Fibroblast of skin of left biceps (primary cell): ENCODE measurements at places on chromosomes 5 and 9.

GRCh38 chr9:35835766-35836165 is 6.7 kb downstream of the TMEM8B start:
- no peak for DNase-seq

DNA sequence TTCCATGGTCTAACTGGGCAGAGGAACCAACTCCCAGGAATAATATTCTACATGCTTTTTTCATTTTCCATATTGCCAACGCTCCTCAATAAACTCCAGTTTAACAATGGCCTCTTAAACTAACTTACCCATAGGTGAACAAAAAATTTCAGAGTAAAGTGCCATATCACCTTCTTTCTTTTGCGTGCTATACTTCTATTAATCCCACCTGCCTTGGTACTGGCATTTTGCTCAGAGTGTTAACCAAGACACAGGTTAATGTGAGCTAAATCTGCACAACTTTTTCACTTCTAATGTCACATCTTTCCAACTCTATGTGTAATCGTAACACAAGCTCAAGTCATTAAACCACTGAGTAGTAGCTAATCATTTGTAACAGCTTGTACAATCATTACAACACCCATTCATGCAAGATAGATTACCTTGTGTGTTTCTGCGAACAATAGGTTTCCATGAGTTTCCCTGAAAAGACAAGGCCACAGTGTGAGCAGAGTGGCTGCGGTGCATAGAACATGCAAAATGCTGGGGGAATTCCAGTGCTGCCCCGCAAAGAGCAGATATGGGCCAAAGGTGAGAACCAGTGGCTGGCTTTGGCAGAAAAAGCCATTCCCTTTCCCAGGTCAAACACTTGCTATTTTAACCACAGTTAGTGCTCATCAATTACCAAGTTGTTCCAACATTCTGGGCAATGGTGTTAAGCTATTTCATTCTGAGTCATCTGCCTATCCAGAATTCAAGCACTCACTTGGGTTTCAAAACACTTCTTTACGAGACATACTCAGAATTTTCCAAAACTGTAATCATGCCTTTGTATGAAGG is 42.8 kb downstream of the TIMD4 start:
- DNase-seq, result no peak

GRCh38 chr5:74200560-74200959 is 440.0 kb downstream of the ENC1 start:
- no peak for DNase-seq

- no peak for DNase-seq
Measured at GRCh38 chr9:82665324-82665723, 397.6 kb downstream of the RASEF start.

GRCh38 chr9:78781681-78782080 is 484.8 kb downstream of the PSAT1 start:
- no peak for DNase-seq

GRCh38 chr5:107794741-107795140 is 124.0 kb upstream of the EFNA5 start:
- no peak for DNase-seq

GRCh38 chr5:170179626-170180025 is 53.2 kb upstream of the C5orf58 start:
- no peak for DNase-seq

DNA sequence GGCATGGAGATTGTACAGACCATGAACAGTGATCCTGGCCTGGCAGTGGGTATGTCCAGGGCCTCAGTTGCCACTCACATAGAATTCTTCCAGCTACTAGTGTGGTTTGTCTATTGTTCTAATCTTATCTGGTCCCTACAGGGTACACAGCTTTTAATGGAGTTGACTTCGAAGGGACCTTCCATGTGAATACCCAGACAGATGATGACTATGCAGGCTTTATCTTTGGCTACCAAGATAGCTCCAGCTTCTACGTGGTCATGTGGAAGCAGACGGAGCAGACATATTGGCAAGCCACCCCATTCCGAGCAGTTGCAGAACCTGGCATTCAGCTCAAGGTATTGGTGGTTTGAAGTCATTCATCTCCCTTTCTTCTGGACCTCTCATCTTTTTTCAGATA is 43.8 kb downstream of the THBS4 start:
- DNase-seq, result no peak

DNA sequence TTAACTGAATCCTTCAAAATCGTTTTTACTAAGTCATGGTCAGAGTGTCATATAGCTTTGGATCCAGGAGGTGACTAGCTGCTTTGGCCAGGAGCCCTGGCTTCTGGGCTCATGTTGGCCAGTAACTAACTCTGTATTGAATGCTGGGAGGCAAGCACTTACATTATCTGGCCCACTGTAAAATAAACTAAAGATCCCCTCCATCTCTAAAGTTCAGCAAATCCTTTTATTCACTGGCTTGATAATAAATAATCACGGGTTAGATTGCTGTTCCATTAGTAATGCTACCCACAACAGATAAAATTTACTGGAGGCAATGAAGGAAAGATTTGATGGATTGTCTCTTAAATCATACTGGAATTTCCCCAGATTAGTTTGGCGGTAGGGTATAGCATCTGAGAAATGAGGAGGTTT is 382.2 kb upstream of the TLE4 start:
- DNase-seq, result peak; percentile 55

DNA sequence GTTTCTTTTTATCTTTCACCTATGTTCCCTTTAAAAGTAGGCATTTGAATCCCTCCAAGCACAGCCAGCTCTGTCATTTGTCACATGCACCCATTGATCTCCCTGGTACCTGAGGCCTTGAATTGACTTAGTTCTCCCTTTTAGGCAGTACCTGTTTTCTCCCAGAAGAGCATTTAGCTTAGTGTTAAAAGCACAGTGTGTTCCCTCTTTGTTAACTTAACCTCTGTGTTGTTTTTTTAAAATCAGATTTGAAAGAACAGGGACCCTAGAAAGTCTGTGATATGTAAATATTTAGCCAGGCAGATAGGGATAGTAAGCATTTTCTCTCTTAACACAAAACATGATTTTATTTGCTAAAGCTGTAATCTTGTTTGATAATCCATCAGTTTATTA is 113.8 kb upstream of the SPATA31D4 start:
- DNase-seq, result no peak

- DNase-seq, result peak; percentile 40
Measured at GRCh38 chr5:32589942-32590869, 4.8 kb downstream of the SUB1 start.

- no peak for DNase-seq
Measured at GRCh38 chr9:130668196-130668595, 3.8 kb downstream of the PRDM12 start.

DNA sequence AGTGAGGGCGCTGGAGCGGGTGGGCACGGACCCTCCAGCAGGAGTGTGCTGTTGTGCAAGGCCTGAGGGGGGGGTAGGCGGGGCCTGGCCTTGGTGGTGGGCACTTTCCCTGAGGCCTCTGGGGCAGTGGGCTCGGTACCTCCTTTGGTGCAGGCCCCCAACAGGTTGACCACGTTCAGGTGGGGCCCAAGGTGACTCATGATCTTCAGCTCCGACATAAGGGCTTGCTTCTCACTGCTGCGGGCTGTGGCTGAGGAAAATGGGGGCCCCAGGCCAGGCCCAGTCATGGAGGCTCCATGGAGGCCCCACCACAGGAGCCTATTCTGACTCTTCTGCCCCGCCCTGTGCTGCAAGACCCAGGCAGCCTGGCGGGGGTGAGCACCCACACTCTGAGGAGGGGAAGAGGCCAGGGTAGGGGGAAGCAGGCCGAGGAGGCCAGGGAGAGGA is 31.5 kb downstream of the PDGFRB start:
- DNase-seq, result no peak

DNA sequence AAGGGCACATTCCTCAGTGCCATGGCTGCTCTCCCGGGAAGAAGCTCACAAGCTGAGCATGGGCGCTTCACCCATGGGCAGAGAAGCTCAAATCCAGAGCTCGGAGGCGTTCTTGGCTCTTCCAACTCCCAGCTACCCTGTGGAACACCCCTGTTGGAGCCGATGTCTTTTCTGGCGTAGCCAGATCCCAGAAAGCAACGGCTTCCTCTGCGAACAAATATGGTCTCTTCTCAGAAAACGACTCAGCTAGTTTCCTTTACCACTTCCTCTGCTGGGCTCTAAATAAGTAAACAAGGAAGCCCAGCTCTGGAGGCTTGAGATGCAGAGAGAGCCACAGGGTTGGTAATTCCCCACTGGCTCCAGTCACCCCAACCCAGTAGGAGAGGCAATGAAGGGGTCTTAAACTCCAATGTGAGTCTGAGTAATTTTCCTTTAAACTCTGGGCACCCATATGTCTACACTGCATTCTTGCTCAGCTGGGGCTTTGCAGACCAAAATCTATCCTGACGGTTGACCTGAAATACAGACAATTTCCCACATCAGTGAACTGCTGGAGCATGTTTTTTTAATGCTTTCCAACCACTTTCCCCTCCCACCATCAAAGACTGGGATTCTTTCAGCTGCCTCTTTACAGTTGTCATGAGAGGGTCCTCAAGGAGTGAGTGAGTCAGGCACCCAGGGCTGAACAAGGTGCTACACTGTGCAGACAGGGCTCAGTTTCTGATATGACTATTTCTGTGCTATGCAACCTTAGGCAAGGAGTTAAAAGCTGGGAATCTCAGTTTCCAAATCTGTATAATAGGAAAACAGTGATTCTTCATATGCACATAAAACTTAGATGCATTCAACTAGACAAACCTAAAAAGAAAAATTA is at the start of gene LCP2:
TSS of gene LCP2 (minus strand) at position 189 of the 874 bp plus-strand sequence. CDS start at position 23, 166 bp downstream.
- DNase-seq, result no peak

GRCh38 chr5:154260224-154260927 is 69.8 kb downstream of the GALNT10 start:
- DNase-seq, result no peak

- peak; percentile 42 for DNase-seq
Measured at GRCh38 chr9:89635816-89636215, 31.0 kb downstream of the GADD45G start.

DNA sequence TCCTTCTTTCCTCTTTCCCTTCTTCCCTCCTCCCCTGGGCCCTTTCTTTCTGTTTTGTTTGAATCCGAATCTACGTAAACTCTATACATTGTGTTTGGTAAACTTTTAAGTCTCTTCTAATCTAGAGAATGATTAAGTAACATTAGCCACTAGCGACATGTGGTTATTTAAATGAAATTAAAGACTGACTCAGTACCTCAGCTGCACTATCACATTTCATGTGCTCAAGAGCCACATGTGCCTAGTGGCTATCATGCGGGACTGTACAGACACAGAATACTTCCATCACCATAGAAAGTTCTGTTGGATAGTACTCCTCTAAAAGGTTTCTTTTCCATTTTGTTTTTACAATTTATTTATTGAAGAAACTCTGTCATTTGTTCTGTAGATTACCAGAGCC is 29.0 kb downstream of the DCTN4 start:
- no peak for DNase-seq

- no peak for DNase-seq
Measured at GRCh38 chr5:155066886-155067595, 53.5 kb downstream of the KIF4B start.

- no peak for DNase-seq
Measured at GRCh38 chr9:133910855-133911514, 81.1 kb downstream of the VAV2 start.

- DNase-seq, result peak; percentile 43
Measured at GRCh38 chr9:34139477-34140146, 13.1 kb upstream of the DCAF12 start.

DNA sequence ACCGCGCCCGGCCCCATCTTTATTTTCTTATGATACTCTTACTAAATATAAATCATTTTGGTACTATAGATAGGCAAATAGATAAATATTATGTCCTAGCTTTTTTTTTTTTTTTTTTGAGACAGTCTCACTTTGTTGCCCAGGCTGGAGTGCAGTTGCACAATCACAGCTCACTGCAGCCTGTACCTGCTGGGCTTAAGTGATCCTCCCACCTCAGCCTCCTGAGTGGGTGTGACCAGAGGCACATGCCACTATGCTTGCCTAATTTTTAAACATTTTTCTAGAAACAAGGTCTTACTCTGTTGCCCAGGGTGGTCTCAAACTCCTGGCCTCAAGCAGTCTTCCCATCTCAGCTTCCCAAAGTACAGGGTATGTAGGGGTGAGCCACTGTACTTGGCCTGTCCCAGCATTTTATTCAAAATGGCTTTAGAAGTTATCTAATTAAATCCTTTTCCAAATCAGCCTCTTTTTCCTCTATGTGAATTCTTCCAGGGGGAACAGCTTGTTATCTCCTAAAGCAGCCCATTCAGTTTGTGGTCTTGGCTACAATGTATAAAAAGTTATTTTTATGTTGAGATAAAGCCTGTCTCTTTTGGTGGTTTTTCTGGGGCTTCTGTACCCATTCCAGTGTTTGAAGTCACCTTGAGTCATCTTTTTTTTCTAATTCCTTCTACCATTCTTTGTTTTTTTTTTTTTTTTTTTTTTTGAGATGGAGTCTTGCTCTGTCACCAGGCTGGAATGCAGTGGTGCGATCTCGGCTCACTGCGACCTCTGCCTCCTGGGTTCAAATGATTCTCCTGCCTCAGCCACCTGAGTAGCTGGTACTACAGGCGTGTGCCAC is 12.1 kb downstream of the MELK start:
- no peak for DNase-seq

DNA sequence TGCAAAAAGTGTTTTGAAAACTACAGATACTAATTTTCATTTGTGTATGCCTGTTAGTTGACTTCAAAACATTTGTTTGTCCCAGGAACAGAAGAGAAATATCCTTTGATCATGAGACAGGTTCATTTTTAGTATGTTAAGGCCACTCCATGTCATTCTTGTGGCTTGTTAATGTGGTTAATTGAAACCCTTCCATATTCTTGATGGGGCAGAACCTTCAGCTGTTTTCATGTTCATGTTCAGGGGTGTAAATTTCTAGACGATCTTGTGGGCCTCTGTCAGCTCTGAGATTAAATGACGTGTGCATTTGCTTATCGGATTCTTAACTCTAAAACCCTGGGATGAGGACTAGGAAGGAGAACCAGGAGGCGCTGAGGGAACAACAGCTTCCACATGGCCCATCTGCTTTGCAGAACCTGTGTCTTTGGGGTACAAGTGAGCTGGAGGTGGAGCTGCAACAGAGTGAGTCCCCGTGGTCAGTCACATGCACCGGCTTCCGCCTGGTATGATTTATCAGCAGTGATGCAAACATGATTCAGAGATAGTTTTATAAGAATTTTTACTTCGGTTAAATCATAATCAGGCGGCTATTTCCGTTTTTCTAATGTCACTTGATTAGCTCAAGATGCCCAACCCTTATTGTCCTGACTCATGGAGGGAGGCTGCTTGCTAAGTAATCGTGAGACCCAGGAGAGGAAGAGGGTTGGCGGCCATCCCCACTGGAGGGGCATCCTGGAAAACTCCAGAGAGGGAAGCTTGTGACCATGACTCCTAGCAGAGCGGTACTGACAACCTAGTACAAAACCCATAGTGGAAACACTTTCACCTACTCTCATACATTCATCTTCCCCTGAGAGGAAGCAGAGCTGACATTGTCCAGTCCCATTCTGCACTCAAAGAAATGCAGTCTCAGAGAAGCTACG is 138.4 kb downstream of the C9orf152 start:
- DNase-seq, result peak; percentile 71

GRCh38 chr5:81544351-81545018 is 150.6 kb upstream of the ACOT12 start:
- DNase-seq, result no peak

DNA sequence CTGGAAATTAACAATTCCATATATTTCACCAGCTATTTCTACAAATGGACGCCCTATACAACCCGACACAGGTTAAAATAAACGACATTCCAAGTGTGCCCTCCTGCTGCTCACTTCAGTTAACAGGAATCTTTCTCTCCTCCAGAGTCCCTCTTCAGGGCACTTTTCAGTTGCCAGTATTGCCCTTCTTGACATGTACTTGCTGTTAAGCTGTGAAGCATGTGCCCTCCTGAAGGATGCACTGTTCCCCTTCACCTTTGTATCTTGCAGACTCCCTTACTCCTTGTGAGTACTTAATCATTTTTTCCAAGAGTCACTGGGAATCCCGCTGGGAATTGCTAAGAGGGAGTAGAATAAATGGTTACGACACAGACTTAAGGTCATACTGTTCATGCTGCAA is 364.1 kb downstream of the CTNND2 start:
- DNase-seq, result no peak

- DNase-seq, result peak; percentile 47
Measured at GRCh38 chr9:124810663-124811355, 33.9 kb downstream of the OLFML2A start.
